ENCODE measurements at places on chromosomes 5 and 9.

DNA sequence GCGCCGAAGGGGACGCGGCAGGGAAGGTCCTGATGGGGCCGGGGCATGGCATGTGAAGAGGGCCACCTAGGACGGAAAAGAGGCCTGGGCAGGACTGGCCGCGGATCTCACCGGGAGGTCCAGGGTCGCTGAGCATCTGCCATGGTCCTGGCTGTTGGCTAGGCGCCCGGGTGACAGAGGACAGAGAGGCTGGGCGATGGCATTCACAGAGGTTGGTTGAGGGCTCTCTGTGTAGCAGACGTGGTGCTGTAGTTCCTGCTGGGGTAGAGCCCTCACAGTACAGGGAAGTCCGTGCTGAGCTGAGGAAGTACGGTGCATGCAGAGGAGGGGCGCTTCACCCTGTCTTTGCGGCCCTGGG lies 427 bp downstream of the PCYOX1L start:
- no peak for DNase-seq

GRCh38 chr5:139662617-139663016 lies 14.5 kb downstream of the CXXC5 start:
- no peak for DNase-seq

GRCh38 chr9:14779566-14780022 lies 57.1 kb upstream of the CER1 start:
- no peak for DNase-seq

- no peak for DNase-seq
Measured at GRCh38 chr9:117643288-117643654, 60.9 kb upstream of the TLR4 start.

GRCh38 chr5:58012102-58012501 lies 447.8 kb downstream of the PLK2 start:
- DNase-seq, result no peak

GRCh38 chr5:152912924-152913323 lies 507.8 kb upstream of the NMUR2 start:
- no peak for DNase-seq
